Esophagus squamous epithelium (tissue), 5 donors: ENCODE measurements at places on chromosomes 2 and 18.

DNA sequence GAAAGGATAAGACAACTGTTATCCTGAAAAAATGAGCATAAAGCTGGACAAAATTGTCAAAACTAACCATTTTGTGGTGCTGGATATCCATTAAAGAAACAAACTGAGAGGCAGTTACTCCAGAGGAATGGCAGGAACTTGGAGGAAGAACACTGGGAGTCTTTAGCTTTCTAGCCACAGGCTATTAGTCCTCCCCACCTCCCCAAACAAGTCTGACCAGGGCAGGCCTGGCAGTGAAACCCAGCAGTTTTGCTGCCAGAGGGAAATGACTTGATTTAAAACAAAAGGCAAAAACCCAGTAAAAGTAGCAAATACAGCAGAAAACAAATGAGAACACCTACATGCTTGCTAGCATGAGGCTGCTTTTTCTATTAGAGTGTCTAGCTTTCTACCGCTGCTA is 34.9 kb downstream of the OSBPL1A start:
- H3K27ac ChIP-seq: no peak overlapping the region
- H3K36me3 ChIP-seq: no peaks in the 10 kb centered on the region
- no peaks in the 10 kb centered on the region for H3K27me3 ChIP-seq
- DNase-seq: no peak

DNA sequence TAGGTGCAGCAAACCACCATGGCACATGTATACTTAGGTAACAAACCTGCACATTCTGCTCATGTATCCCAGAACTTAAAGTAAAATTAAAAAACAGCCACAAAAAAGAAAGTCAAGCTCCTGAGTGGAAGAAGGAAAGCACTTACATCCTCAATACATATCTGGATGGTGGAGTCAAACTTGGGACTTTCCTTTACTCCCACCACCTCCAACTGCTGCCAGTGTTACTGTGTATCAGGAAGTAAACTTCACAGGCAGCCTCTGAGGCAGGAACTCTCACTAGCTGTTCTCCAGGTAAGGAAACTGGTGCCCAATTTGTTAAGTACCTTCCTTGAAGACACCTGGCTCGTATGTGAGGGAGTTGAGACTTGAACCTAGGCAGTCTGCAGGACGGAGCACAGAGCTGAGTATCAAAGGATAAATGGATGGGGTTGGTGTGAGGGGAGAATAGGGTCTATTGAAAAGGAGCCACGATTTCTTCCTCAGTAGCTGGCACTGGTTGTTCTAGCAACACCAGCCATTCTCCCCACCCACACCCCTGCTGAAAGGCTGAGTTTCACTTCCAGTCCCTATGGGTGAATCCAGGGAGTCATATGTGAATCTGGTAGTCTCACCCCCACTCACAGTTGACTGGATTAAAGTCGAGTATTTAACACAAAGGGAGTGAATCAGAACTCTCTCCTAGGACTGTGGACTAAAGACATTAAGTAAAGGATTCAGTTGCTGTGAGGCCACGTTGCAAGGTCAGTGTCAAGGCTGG is 50.0 kb upstream of the GPR39 start:
- H3K36me3 ChIP-seq: no peaks in the 10 kb centered on the region
- no peaks in the 10 kb centered on the region for H3K27me3 ChIP-seq
- H3K27ac ChIP-seq: no peak overlapping the region
- no peaks in the 10 kb centered on the region for H3K4me1 ChIP-seq
- no peak overlapping the region for H3K4me3 ChIP-seq
- DNase-seq: no peak

- DNase-seq: no peak
- peak overlapping the region; percentile 39 for H3K27ac ChIP-seq
- H3K36me3 ChIP-seq: peaks cover 10% of the 10 kb centered on the region
- H3K4me1 ChIP-seq: no peaks in the 10 kb centered on the region
Measured at GRCh38 chr18:76953583-76954233, 131.4 kb downstream of the ZNF236 start.

- no peak for DNase-seq
- no peaks in the 10 kb centered on the region for H3K4me1 ChIP-seq
- no peaks in the 10 kb centered on the region for H3K36me3 ChIP-seq
- H3K27ac ChIP-seq: no peak overlapping the region
Measured at GRCh38 chr18:76468345-76469304, 26.4 kb downstream of the ZNF516 start.

GRCh38 chr2:215409331-215410127 is 26.3 kb downstream of the FN1 start:
- no peaks in the 10 kb centered on the region for H3K27me3 ChIP-seq
- no peak for DNase-seq
- peaks cover 4% of the 10 kb centered on the region for H3K4me1 ChIP-seq
- H3K27ac ChIP-seq: no peak overlapping the region
- H3K4me3 ChIP-seq: no peak overlapping the region
- H3K36me3 ChIP-seq: peaks cover 40% of the 10 kb centered on the region

DNA sequence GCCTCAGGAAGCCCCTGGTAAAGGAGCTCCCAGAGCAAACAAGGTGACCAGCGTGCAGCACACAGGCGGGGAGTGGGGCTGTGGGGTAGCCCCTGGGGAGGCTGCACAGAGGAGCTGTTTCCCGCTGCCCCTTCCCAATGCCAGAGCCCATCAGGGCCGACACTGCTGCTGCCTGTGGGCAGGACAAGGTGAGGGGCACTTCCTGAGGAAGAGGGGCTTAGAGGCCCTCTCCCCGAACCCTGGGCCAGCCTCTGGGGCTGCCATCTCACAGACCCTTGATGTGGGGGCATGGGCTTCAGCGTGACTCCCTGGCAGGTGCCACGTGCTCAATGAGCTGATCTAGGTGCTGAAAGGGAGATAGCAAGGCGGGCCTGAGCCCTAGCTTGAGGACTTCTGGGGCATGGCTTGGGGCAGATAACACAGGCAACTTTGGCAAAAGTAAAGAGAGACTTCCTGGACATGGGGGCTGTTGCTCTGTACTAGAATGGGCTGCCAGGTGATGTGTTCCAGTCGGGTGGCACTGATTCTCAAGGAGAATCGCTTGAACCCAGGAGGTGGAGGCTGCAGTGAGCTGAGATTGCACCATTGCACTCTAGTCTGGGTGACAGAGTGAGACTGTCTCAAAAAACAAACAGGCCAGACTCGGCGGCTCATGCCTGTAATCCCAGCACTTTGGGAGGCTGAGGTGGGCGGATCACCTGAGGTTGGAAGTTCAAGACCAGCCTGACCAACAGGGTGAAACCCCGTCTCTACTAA is 9.9 kb upstream of the KLF11 start:
- no peak for DNase-seq
- no peaks in the 10 kb centered on the region for H3K27me3 ChIP-seq
- H3K27ac ChIP-seq: no peak overlapping the region
- H3K4me1 ChIP-seq: peaks cover 57% of the 10 kb centered on the region
- H3K4me3 ChIP-seq: no peak overlapping the region
- H3K36me3 ChIP-seq: no peaks in the 10 kb centered on the region

DNA sequence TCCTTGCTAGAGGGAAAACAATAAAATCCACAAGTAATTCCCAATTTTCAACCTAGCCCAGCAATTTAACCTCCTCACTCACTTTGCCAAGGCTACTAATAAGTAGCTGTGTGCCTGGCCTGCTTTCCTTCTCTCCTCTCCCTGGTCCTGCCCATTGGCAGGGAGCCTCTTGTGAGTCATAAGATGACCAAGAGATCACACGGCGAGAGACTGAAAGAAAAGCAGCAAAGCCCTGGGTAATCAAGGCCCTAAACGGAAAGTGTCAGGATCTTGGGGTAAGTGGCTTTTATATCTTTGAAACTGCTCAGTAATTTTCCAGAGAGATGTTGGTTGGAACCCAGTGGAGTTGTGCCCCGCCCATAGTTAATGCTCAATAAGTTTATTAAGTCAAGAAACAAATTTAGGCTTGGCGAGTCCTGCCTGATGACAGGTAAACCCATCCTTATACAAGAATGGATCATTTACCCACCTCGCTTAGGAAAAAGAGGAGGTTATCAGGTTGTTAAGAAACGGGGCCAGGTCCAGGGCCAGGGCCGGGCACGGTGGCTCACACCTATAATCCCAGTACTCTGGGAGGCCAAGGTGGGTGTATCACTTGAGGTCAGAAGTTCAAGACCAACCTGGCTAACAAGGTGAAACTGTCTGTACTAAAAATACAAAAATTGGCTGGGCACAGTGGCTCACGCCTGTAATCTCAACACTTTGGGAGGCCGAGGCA is 10.0 kb upstream of the ADAM17 start:
- H3K4me3 ChIP-seq: peak overlapping the region; percentile 5
- H3K4me1 ChIP-seq: peaks cover 19% of the 10 kb centered on the region

DNA sequence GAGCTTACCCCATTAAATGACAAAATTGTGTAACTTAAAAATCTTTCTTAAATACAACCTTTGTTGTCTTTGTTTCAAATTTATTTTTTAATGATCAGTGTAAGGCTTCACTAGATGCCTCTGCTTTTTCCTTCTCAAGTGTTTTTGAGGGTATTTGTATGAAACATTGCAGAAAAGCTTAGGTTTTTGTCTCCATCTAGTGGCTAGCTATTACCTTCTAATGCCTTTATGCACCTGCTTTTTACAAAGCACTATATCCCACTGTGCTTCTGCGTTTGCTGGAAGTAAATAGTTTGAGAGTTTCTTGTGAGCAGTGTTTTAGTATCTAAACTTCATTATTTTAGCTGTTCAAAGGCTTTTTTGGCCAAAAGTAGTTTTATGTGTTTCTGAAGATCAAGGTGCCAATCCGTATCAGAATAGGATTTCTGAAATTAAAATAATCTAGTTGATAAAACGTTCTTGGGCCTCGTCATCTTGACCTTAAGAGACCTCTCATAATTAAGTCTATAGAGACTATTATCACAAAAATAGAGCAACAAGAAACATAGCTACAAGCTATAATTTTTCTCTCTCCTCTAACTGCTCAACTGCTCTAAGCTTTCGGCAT is 47.0 kb downstream of the IWS1 start:
- H3K36me3 ChIP-seq: no peaks in the 10 kb centered on the region
- H3K4me3 ChIP-seq: no peak overlapping the region
- no peaks in the 10 kb centered on the region for H3K27me3 ChIP-seq
- no peaks in the 10 kb centered on the region for H3K4me1 ChIP-seq

DNA sequence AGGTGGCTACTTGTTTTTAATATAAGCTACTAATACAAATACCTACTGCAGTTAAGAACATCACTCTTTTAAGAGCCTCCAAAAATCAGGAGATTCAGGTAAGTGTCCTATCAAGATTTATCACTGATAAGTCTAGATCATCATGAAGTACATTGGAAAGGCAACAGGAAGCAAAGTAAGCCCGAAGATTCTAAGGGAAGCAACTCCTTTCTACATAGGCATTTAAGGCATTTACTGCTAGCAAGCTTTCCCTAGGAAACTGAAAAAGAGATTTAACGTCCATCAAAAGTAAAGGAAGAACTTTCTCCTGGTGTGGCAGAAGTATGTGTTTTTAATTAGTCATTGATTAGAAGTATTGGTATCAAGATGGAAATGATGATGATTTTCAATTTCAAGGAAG is 3.7 kb downstream of the STK17B start:
- no peak for DNase-seq
- peaks cover 8% of the 10 kb centered on the region for H3K4me1 ChIP-seq
- no peak overlapping the region for H3K27ac ChIP-seq
- no peaks in the 10 kb centered on the region for H3K27me3 ChIP-seq
- no peak overlapping the region for H3K4me3 ChIP-seq

DNA sequence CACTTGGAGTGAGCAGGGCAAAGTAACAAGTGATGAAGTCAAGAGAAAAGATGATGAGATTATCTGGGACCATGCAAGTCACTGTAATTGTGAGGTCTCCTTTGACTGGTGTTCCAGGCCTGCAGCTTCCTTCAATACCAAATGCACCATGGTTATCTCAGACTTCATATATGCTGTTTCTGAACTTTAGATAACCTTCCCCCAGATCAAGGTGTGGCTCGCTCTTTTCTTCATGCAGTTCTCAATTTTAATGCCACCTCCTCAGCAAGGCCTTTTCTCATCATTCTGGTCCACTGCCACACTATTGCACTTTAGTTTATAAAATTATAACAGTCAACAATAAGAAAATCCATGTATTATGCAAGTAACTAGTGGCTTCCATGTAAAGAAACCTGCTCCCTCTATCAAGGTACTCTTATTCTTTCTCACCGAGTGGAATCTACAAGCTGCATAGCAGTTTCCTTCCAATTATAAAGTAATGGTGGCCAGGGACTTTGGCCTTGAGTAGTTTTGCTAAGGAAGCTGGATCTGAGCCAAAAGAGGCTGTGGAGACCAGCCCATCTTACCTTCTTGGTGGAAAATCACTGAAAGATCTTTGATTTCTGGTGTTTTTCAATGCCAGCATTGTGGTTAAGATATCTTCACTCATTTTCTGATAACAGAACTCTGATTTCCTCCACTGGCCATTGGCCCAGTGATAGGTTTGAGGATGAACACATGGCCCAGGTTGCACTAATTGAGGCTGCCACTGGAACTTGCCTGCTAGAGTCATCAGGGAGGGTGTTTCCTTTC is 113.6 kb downstream of the KCNE4 start:
- H3K27ac ChIP-seq: no peak overlapping the region
- DNase-seq: no peak
- no peak overlapping the region for H3K4me3 ChIP-seq

DNA sequence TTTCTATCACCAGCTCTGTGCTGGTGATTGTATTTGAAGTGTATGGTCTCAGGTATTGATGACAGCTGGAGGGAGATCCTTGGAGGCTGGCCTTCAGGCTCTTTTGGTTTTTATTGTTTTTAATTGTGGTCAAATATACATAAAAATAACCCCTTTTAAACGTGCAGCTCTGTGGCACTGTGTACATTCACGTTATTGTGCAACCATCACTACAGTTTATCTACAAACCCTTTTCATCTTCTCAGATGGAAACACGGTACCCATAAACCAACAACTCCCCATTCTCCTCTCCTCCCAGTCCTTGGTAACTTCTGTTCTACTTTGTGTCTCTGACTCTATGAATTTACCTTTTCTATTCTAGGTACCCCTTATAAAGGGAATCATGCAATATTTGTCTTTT is 79.3 kb upstream of the ATP8B1 start:
- H3K4me3 ChIP-seq: no peak overlapping the region
- no peaks in the 10 kb centered on the region for H3K4me1 ChIP-seq
- DNase-seq: no peak
- no peaks in the 10 kb centered on the region for H3K36me3 ChIP-seq
- H3K27me3 ChIP-seq: no peaks in the 10 kb centered on the region
- H3K27ac ChIP-seq: no peak overlapping the region

- H3K4me3 ChIP-seq: no peak overlapping the region
- peaks cover 54% of the 10 kb centered on the region for H3K4me1 ChIP-seq
- no peaks in the 10 kb centered on the region for H3K36me3 ChIP-seq
- H3K27me3 ChIP-seq: no peaks in the 10 kb centered on the region
- no peak for DNase-seq
Measured at GRCh38 chr2:62660582-62661262, 44.8 kb upstream of the EHBP1 start.

DNA sequence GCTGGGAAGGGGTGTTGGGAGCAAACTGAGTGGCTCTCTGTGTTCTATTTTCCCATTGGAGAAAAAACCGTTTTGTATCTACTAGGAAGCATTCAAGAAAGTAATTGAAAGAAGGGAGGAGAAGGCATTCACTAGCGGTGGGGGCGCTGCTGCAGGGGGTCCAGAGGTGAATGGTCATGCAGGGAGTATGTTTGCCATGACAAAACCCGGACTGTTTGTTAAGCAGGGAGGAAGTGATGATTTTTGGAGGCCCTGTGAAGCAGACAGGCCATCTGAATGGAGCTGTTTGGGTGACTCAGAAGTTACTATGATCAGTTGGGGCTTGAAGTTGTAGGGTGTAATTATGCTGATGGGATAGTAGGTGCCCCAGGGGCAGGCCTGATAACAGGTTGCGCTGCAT is 7.0 kb downstream of the TAF4B start:
- H3K4me1 ChIP-seq: peaks cover 10% of the 10 kb centered on the region
- no peaks in the 10 kb centered on the region for H3K36me3 ChIP-seq
- no peak for DNase-seq
- H3K27me3 ChIP-seq: no peaks in the 10 kb centered on the region
- H3K4me3 ChIP-seq: no peak overlapping the region
- no peak overlapping the region for H3K27ac ChIP-seq
